Bronchial epithelial cell (primary cell): ENCODE measurements at places on chromosomes 16 and 17. TPM values are rescaled to one million over a fixed set of nuclear protein-coding genes. Genes with fewer than 3 reads are reported as not detected.

The PTGES3L gene
- under 0.01 and 0.13 TPM in 2 replicates for total RNA-seq

The MAPK7 gene
- 6.8 and 11.1 TPM in 2 replicates for total RNA-seq

The MXRA7 gene
- total RNA-seq: 80.6 and 95.9 TPM in 2 replicates

The ZNF48 gene
- 11.4 and 12.9 TPM in 2 replicates for total RNA-seq

The LRRC59 gene
- total RNA-seq: 235 and 279 TPM in 2 replicates
